ENCODE measurements at places on chromosomes 16 and 17.

DNA sequence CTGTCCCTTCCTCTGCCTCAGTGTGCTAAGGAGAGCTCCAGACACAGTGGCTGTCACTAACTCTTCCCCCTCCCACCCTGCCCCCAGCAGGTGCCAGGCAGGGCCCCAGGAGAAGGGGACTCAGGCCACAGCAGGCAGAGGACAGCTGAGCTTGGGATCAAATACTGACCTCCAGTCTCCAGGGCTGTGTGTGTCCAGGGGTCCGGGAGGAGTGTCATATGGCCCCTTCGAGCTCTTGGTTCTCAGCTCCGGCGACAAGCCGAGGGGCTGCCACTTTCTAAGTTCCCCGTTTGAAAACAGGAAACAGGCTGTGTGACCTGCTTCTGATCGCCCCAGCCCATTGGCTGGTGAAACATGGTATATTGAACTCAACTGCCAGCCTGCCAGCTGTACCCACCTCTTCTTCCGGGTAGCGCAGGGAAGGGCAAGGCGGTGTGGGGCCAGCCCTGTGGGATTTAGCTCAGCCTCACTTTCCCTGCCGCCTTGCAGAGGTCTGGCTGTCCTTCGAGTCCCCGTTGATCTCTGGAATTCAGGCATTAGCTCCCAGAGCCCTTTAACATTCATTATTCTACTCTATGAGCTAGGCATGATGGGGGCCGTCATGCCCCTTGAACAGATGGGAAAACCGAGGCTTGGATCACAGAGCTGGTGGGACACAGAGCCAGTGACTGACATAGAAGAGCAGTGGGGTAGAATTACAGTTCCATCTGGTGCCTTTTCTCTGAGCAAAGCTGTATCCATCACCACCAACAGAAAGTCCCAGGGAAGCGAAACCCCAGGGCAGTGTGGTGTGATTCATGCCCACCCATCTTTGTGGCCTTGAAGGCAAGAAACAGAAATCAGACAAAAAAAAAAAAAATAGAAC lies at the start of gene SNX20:
Gene SNX20, minus strand, starts transcription at position 292 of the 865 bp plus-strand sequence. CDS start 3,786 bp downstream, outside the sequence.
- no peak for DNase-seq

DNA sequence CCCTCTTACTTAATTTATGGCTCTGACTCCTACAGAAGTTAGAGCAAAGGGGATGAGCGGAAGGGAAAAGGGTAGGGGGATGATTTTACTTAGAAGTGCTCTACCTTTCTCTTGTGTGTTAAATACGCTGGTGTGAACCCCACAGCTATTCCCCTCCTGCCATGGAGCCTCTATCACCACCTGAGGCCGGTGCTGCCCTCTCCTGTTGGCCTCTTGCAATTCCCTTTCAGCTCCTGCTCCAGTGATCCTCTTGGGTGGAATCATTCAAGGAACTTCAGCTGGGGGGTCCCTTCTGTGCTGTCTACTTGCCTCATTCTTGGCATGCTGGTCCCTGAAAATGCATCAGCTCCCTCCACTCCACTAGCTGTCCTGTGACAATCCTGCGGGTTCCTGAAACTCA lies 41.8 kb upstream of the CDH8 start:
- DNase-seq = peak; percentile 54

DNA sequence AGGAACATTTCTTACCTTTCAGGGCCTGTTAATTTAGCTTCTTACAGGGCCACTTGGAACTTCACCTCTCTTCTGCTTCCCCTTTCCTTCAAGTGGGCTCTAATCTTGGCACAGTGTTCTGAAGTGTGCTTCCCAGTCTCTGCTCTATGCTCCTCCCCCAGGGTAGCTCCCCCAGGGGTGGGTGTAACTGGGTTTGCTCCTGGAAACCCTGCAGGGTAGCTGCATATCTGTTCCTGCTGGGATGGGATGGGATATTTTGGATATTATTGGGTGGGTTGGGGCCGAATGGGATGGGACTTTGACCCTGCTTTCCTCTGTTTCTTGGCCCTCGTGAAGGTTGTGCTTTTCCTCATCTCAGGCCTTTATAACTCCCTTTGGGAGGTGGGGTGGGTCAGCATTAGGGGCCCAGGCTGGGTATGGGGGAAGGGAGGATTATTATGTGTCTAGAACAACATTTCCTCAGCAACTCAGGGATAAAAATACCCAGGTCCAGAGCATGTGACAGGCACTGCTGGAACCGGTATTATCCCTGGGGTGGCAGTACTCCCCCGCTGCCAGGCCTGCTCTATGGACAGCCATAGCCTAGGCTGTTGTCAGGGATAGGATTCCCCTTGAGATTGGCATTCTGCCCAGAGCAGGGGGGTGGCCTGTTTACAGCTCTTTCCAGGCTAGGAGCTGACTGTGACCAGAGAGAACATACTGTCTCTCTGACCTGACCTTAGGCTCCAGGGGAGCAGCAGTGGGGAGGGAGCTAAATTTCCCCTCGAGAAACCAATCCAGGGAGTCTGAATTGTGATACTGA lies 5.0 kb downstream of the NFE2L1 start:
- DNase-seq = no peak

GRCh38 chr17:79574108-79574507 lies 36.7 kb downstream of the RBFOX3 start:
- DNase-seq = no peak

DNA sequence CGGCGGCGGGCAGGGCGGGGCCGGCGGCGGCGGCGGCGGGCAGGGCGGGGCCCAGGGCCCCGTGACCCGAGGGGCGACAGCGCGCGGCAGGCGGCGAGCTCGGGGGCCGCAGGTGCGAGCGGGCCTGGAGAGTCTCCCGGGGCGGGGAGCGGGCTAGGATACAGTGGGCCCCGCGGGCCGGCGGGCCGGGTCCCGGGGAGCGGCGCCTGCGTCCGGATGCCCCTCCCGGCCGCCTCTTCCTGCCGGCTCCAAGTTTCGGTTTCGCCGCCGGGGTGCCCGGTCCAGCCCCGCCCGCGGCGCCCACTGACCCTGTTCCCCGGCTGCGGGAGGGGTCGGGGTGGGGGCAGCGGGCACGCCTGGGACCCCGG lies at the start of gene RNF213:
Gene RNF213, plus strand, starts transcription at position 62 of the 368 bp plus-strand sequence. CDS start 2,830 bp downstream, outside the sequence.
- no peak for DNase-seq

All from iPS DF 6.9 (cell line).